ENCODE measurements at places on chromosomes 16 and 17.

GRCh38 chr17:49848019-49848473 lies at the start of gene TAC4:
TSS of gene TAC4 (minus strand) at chr17:49848069. CDS start at chr17:49848017, 52 bp downstream.
- DNase-seq: no peak

DNA sequence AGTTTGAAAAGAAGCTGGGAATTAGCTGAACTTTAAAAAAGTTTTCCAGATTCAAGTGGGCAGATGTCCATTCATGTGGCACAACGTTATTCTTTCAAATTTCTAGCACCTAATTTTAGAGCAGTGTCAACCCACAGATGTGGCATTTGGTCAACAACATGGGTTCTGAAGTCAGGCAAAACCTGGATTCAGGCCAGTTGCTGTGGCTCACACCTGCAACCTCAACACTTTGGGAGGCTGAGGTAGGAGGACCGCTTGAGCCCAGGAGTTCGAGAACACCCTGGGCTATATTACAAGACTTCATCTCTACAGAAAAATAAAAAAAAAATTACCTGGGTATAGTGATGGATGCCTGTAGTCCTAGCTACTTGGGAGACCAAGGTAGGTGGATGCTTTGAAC lies 380.2 kb upstream of the SALL1 start:
- no peak for DNase-seq

- no peak for DNase-seq
These were observed 24.8 kb upstream of the ARHGAP23 start for GRCh38 chr17:38403491-38403890.

- DNase-seq: no peak
These were observed 77.3 kb upstream of the CDH5 start for GRCh38 chr16:66289051-66289680.

DNA sequence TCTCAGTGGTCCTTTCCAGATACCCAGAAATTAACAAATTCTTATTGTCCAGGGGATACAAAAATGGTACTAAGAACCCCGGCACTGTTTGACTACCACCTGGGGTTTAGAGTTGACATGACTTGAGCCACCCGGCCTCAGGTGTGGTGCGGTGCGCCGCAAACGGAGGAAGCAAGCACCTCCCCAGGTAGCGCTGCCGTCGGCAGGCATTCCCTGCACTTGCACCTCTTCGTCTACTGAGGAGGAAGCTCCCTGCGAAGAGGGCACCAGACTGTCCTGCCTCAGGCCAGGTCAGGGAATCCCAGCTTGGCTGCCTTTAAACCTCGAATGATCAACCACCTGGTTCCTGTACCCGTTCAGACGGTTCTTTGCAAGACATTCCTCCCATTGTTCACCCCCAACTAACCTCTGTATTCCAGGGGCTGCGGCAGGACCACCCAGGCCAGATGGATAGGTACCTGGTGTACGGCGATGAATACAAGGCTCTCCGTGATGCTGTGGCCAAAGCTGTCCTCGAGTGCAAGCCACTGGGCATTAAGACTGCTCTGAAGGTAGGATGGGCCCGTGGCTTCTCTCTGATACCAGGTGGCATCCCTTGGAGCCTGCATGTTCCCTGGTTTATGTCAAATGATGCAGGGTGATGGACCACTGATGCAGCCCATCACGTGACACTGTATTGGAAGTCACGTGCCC lies 40.8 kb upstream of the ENDOV start:
- no peak for DNase-seq

DNA sequence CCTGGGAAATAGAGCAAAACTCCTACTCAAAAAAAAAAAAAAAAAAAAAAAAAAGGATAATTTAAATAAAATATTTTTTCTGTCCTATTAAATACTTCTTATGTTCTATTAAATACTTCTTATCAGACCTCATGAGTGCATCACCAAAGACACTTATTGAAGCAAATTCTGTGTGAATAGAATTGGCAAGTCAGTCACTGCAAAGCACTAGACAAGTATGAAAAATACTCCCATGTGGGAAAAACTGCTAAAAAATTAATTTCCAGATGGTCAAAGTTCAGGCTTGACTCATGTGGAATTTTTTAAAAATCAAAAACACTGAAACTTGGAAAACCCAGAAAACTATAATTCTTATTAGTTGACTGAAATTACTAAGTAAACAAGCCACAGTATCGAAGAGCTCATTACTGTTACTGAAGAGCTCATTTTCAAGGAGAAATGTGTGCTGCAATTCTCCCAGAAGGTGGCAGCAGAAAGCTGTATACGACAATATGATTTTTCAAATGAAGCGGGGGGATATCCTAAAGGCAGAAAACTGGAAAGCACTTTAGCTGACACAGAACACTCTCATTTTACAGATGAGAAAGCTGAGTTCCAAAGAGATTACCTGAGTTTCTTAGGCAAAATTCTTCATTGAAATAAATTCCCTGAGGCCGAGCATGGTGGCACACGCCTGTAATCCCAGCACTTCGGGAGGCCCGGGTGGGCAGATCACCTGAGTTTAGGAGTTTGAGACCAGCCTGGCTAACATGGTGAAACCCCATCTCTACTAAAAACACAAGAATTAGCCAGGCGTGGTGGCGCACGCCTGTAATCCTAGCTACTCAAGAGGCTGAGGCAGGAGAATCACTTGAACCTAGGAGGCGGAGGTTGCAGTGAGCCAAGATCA lies 15.9 kb upstream of the FBXO47 start:
- DNase-seq: peak; percentile 13

DNA sequence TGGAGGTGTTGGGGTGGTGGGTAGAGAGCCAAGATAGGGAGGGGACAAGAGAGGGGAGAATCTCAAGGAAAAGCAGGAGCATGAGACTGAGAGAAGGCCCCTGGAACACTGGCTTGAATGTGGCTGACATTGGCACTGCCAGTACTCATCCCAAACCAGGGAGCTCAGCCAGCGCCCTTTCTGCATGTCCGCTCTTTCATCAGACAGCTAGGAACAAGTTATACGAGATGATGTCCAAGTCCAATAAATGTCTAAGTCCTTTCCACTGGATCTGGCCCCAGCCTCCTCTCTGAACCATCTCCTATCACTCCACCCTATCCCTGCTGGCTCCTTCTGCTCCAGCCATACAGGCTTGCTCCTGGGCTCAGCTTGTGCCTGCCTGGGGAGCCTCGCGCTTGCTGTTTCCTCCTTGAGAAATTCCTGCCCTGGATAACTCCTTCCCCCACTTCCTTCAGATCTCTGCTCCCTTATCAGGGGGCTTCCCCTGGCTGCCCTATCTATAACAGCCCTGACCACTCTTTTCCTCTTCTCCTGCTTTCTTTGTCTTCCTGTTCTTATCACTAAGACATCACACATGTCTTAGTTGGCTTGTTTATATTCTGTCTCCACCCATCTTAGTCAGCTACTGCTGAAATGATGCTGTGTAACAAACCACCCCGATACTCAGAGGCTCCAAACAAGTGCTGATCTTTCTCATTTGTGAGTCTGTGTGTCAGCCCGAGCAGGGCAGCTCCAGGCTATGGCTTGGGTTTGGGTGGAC lies 37.1 kb upstream of the MEOX1 start:
- no peak for DNase-seq

- no peak for DNase-seq
These were observed 36.5 kb downstream of the CYTH1 start for GRCh38 chr17:78745407-78746088.

- DNase-seq: no peak
These were observed 78.0 kb downstream of the YPEL2 start for GRCh38 chr17:59409336-59410048.

DNA sequence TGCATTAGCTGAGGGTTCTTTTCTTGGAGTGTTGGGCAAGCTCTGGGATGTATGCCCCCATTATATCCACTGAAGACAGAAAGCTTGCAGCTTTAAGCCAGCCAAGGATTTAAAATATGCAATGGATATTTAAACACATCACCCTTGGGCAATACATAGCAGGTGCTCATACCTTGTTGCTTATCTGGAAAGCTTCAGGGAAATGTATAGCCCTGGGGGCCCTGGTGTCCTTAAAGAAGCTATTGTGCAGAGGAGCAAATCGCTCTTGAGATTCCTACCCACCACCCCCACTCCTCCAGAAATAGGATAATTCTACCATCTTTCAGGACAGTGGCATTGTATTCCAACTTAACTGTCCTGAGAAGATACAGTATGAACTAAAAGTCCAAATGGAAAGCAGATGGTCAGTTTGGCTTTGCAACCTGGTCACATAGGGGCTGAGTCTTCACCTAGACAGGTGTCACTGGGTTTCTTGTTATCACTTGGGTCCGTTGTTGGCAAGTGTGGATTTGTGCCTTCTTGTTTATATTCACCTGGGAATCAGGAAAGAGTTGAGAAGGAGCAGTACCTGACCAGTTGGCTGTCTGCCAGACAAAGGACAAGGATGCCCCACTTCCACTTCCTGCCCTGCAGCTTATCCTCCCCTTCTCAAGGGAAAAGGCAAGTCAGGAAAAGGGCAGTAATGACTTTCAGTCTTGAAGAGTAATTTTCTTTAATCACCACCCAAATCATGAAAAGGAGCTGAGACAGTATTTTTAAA lies 3.4 kb downstream of the ANKRD40CL start:
- DNase-seq: no peak

- DNase-seq: no peak
These were observed 4.4 kb upstream of the SLC47A2 start for GRCh38 chr17:19720631-19721426.

DNA sequence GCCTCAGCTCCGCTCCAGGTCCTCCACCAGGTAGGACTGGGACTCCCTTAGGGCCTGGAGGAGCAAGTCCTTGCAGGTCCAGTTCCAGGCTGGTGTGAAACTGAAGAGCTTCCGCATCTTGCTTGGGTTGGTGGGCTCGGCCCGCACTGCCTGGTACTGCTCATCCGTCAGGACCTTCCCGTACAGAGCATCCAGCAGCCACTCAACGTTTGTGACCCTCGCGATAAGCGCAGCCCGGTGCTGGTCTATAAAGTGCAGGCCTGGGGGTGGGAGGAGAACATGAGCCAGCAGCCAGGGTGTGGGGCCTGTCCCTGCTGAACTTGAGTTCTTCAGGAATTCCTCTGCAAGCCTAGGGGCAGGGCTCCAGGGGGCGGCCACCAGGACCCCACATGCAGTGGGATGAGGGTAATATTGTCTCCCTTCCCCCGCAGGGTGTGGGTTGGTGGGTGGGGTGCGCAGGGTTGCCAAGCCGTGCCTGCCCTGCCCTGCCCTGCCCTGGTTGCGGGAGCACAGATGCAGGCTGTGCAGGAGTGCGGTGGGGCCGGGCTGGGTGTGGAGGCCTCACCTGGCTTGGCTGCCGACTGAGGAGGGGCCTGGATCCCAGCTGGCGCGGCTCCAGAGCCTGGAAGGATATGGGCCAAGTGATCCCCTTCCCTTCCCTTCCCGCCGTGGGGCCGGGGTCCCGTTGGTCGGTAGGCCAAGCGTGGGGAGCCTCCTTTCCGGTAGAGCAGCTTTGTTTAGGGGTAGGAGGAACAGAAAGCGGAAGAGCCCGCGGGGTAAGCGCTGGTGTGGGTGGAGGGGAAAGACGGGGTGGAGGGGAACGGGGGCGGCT lies 762 bp downstream of the PYCARD start:
- no peak for DNase-seq

Data from H1 (cell line).